ENCODE measurements at places on chromosomes 1 and 21.

DNA sequence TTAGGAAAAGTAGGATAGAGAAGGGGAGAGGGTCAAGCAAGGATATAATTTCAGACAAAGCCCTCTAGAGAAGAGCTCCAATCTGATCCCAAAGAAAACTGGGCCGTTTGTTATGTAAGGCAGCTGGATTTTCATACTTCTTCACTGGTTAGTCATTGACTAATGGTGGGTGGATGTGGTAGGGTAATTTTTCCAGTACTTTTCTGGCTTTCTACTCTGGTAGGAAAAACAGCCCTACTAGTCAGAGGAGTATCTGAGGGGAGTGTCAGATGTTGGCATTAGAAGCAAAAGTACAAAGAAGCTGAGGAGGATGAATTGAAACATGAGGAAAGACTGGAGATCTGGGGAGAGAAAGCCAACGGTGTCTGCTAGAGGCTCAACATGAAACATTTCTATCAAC is 145.3 kb downstream of the TNFSF18 start:
- no peak for DNase-seq

- DNase-seq = no peak
These were observed 15.7 kb upstream of the WDTC1 start for GRCh38 chr1:27218736-27219135.

DNA sequence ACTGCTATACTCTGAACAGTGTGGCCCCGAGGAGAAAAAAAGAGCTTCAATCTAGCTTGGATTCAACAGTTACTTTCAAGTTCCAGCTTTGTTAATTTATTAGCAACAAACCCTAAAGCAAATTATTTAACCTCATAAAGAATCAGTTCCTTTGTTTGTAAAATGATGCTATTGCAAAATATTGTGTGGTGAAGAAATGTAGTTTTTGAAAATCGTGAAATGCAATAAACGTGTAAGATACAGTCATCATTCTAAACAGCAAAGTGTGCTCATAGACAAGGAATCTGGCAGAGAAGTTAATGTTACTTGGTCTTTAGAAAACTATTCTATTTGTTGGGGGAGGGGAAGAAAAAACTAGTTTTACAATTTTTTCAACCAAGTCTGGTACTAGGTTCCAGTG is 297.6 kb upstream of the ADGRL4 start:
- DNase-seq = no peak

GRCh38 chr1:13888351-13888986 is 188.5 kb downstream of the PRDM2 start:
- DNase-seq = no peak

DNA sequence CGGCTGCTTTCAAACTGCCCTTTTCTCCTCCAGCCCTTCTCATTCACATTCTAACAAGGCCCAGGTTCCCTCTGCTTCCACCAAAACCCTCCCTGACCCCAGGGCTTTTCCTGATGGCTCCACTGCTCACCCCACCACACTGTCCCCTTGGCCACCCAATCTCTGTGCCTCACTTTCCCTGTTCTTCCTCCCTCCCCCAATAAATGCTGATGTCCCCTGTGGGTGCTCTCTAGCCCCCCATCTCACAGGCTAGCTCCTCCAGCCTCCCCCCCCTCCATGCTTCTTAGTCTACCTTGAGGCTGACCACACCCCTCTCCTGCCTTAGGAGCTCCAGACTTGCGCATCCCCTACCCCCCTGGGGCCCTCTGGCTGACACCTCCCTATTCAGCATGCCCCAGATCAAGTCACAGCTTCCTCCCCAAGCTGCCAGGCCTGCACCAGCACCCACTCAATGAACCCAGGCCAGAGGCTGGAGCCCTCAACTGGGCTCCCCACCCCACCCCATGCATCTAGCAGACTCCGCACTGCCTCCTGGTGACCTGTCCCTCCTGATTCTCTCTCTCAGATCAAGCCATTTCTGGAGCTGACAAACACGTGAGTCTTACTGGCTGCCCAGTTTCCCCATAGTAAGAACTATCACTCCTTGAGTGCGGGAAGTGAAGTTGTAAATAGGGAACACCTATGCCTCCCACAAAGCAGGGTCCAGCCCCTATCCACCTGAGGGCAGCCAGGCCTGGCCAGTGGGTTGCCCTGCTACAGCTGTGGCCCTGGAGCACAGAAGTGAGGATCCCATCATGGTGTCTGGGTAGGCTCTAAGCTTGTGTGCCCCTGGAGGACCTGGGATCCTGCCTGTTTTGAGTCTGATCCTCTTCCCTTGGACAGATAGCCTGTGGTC is 117.9 kb downstream of the DMRTB1 start:
- DNase-seq = no peak

- DNase-seq = no peak
These were observed 295.9 kb downstream of the NTNG1 start for GRCh38 chr1:107436552-107437241.

DNA sequence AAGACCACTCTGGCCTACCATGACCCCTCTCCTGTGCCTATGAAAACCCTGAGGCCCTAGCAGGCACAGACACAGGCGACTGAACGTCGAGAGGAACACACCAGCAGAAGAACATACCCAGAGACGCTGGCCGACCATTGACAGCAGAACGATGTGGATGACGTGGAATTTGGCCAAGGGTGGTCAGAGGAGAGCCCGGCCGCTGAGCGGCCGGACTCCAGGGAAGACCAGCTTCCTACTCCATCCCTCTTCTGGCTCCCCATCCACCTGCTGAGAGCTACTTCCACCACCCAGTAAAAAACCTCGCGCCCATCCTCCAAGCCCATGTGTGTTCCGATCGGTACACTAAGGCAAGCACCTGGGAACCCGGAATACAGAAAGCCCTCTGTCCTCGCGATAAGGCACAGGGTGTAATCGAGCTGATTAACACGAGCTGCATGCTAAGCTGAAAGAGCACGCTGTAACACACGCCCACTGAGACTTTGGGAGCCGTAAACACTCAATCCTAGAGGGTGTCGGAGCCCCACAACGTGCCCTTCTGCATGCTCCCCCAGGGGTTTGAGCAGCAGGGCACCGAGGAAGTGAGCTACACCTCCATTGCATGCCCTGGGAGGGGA is 150.3 kb downstream of the CENPF start:
- no peak for DNase-seq

GRCh38 chr1:167499664-167500101 is 18.6 kb downstream of the CD247 start:
- DNase-seq = no peak

DNA sequence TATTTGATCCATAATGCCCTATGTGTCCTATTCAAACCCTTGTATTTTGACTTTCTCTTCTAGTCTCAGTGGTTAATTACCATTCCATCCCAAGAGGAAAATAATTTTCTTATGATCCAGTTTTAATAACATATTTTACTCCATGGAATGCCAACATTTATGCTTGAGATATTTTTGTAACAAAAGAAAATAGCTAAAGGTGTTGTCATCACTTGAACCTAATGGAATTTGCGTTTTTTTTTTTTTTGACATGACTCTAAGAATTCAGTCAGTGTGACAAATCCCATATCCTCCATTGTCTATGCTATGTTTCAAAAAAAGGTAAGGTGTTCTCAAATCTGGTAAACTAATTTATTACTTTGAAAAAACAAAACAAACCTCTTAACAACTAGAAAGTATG is 324.1 kb upstream of the ADAMTS5 start:
- no peak for DNase-seq

GRCh38 chr1:212302745-212303383 is 17.7 kb downstream of the PPP2R5A start:
- no peak for DNase-seq
